Fibroblast of skin of right quadriceps (primary cell): ENCODE measurements at places on chromosomes 6 and 20.
A peak's percentile ranks its signal among the peaks of the same experiment; 100 is the strongest.

DNA sequence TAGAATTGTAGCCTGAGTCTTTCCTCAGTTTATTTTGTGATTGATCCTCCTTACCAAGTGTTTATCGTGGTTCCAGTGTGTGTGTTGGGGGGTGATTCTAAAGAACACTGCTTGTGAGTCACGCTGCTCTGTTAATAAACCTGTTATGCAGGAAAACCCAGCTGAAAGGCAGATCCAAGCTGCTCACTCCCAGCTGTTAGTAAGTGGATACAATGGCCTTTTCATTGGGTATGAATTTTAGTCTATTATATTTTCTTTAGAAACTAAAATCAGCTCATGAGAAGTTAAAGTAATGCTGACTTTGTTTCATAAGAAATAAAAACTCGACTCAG, 12.2 kb upstream of the DSTN start:
- DNase-seq: peak; percentile 74

DNA sequence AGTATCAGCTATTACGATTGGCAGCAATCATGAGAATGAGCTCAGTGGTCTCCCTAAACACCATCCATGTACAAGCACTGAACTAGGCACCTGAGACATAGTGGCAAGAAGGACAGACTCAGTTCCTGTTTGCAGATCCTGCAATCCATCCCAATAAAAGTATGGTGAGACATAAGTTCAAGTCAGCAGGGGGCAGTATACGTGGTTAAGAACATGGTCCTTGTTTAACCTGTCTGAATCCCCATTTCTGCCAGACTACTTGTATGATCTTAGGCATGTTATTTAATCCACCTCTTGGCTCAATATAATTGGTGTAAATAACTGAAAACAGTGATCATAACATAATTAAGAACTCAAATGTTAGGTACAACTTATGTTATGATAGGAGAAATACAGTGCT, 33.2 kb upstream of the PNISR start:
- DNase-seq: peak; percentile 7

GRCh38 chr6:132063738-132064137, 112.6 kb upstream of the CCN2 start:
- DNase-seq: peak; percentile 72

DNA sequence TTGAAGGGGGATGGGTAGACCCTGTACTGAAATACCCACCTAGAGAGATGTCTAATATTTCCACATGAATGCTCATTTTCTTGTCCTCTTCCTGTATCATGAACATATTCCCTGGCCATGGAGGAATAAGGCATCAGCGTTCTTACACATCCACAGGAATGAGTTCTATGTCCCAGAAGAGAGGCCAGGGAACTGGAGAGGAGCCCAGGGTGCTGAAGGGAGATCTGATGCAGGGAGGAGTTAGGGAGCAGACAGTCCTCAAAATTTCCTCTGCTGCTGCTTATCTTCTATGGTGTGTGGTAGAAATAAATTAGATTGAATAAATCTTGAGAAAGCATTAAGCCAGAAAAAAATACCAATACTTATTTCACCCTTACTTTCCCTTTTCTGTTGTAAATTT, 295.0 kb downstream of the KCNQ5 start:
- no peak for DNase-seq

DNA sequence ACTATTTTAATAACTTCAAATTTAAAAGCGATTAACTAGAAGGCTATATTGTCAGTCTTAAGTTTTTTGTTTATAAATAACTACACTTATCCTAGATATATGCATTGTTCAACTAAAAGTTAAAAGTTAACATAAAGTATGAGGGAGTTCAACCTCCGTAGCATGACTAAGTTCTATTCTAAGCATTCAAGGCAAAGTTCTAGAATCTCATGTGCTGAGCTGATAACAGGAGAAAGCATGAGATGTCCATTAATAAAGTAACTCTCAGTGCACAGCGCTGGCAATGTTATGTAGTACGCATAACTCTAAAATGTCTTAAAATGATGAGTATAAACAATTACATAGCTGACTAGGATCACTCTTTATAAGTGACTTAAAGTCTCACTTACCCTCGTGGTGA, 264.8 kb downstream of the RNGTT start:
- DNase-seq: no peak

DNA sequence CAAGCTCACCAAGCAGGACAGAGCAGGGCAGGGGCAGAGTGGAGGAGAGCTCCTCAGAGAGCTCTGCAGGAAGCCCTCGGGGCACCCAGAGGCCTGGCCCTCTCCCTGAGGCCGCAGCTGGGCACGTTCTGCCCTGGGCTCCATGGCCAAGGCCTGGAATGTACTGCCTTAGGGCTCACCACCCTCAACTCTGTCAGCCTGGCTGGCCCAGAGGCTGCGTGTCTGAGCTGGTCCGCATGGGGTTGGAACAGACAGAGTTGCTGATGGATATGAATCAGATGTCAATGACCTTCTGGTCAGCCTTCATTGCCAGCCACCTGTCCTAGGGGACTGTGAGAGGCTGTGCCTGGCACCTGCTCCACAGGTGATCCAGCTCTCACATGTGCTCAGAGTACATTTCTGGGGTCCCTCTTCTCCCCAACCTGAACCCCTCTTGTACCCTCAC, 33.2 kb upstream of the PCMTD2 start:
- DNase-seq: no peak

DNA sequence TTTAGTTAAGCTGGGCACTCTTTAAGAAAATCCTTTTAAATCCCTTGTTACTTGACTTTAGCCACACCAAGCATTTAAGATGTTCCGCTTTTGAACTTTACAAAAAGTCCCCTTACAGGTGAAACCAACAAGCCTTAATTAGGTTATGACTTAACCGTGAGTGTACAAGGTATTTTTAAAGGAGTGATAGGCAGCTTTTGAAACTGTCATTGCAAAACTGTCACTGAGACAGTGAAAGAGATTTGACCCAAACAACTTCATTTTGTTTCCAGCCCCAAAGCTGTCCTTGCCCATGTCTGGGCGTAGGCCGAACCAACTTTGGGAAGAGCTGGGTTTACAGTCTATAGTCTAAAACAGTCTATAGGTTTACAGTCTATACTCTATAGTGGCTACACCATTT, 305.4 kb downstream of the FARS2 start:
- DNase-seq: no peak

DNA sequence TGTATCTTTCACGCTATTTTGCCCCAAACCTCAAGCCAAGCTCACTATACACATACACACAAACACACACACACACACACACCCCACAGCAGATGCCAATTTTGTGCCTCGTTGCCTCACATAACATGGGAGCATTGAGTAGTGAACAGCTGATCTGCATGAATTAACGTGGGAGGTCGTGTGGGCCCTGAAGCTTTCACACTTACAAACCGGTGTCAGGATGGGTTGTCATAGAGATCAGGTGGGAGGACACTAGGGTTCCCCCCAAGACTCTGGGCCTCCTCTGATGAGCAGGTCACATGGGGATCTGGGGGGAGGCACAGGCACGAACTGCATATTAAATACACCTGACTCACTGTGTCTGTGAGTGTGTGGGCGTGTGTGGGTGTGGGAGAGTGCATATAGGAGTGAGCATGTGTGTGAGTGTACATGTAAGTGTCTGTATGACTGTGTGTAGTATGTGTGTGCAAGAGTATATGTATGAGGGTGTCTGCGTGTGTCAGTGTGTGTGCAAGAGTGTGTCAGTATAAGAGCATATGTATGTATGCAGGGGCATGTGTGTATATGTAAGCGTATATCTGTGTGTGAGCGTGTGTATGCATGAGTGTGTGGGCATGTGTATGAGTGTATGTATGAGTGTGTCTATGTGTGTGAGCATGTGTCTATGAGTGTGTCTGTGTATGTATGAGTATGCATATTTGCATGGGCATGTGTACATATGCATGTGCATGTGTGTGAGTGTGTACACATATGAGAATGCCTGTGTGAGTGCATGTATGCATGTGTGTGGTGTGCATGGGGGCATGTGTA, 370.4 kb downstream of the PREX1 start:
- DNase-seq: no peak

GRCh38 chr6:55034752-55035151, 139.6 kb upstream of the HCRTR2 start:
- DNase-seq: no peak

DNA sequence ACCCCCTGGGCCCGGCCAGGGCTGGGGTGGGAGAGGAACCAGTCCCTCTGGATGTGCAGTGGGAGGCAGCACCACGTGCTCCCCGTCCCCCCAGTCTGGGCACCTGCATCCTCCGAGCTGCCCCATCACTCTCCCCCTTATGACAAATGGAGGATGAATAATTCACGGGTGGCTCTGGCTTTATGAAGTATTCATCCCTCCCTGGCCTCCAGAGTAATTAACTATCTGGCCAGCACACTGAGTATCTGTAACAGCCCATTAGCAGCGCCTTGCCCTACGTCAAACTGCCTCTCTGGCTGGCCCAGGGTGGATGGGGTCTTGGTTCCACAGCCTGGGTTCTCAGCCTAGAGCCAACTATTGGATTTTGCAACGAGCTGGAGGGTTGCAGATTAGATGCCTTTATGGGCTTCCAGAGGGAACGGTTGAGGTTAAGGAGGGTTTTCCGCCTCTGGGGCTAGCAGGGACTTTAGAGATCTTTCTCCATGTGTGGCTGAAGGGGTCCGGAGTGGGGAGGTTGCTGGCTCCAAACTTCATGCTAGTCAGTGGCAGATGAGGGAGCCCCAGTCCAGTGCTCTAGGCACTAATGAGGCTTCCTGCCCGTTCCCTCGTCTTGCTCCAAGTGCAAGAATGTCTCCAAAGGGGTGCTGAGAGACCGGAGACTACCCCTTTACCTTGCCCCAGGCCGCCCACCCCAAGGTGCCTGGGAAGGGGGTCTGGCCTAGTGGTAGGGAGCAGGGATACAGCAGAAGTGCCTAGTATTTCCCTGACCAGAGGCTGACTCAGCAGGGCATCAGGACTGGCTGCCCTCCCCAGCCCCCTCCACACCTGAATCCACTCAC, 53.5 kb upstream of the MLN start:
- no peak for DNase-seq

- peak; percentile 83 for DNase-seq
Observed at GRCh38 chr20:14235355-14235754, 102.1 kb downstream of the FLRT3 start.

DNA sequence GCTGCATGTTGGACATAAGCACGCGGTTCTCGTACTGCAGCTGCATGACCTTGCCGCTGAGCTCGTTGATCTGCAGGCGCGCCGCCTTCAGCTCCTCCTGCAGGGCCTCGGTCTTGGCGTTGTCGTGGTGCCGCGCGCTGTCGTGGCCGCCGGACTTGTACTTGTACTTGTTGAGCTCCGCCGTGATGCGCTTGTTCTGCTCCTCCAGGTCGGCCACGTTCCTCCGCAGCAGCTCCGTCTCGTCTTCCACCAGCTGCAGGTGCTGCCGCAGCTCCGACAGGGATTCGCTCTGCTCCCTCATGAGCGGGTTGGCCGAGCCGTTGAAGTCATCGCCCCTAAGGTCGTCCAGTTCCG, 16.6 kb upstream of the KIAA0408 start:
- no peak for DNase-seq

GRCh38 chr20:32993496-32994050, 10.7 kb downstream of the SUN5 start:
- no peak for DNase-seq

DNA sequence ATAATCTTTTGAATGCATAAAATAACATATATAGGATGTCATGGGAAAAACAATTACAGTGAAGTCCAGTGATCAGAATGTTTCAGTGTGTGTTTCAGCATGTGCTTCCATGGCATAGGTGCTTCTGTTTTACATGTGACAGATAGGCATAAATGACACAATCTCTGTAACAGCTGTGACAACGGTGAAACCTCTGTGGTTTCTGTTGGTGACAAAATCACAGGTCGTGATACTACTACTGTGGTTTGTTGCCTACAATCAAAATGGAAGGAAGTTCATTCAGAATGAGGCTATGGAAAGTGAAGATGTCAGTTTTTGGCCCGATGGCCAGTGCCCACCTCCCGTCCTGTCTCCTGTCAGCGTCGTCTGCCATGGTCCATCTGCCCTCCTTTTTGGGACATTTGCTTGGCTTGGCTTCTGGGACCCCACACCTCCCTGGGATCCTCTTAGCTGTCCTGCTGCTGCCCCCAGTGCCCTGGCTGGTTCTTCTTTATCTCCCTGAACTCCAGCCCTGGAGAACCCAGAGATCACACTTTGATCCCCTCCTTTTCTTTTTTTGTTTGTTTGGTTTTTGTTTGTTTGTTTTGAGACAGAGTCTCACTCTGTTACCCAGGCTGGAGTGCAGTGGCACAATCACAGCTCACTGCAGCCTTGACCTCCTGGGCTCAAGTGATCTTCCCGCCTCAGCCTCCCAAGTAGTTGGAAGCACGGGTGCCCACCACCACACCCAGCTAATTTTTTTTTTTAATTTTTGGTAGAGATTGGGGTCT, 79.3 kb upstream of the NAA20 start:
- DNase-seq: no peak

DNA sequence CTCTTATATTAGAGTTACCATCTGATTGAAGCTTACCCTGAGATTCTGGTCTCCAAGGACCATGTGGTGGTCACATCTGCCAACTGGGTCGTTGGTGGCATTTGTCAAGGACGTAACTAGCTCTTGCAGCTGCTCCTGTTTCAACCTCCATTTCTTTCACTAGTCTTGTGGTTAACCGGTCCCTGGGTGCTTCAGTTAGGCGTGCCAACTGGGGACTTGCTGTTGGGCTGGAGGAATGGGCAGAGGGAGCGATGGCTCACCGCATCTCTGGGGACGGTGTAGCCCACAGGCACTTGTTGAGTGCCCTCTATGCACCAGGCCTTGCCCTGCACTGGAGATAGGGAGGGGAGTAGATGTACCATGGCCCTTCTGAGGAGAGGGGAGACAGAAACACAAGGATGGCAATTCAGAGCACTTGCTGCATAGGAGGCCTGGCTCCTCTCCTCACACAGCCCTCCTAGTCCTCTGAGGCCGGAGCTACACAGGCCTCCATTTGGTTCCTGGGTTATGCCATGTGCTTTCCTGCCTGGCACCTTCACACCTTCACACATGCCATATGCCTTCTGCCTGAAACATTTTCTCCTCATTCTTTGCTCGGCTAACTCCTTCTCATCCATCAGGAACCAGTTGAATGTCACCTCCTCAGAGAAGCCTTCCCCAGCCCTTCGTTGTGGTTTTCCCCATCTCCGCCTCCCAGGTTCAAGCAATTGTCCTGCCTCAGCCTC, 20.0 kb upstream of the ASXL1 start:
- no peak for DNase-seq
